ENCODE measurements at places on chromosomes 11 and 22. TPM values are rescaled to one million over a fixed set of nuclear protein-coding genes. Genes with fewer than 3 reads are reported as not detected.

H19 gene
- total RNA-seq: 0.62 TPM

RIMBP3C gene
- total RNA-seq: 0.70 TPM

GRCh38 chr22:19776433-19777031, 16.0 kb downstream of the TBX1 start:
- DNase-seq: no peak

DNA sequence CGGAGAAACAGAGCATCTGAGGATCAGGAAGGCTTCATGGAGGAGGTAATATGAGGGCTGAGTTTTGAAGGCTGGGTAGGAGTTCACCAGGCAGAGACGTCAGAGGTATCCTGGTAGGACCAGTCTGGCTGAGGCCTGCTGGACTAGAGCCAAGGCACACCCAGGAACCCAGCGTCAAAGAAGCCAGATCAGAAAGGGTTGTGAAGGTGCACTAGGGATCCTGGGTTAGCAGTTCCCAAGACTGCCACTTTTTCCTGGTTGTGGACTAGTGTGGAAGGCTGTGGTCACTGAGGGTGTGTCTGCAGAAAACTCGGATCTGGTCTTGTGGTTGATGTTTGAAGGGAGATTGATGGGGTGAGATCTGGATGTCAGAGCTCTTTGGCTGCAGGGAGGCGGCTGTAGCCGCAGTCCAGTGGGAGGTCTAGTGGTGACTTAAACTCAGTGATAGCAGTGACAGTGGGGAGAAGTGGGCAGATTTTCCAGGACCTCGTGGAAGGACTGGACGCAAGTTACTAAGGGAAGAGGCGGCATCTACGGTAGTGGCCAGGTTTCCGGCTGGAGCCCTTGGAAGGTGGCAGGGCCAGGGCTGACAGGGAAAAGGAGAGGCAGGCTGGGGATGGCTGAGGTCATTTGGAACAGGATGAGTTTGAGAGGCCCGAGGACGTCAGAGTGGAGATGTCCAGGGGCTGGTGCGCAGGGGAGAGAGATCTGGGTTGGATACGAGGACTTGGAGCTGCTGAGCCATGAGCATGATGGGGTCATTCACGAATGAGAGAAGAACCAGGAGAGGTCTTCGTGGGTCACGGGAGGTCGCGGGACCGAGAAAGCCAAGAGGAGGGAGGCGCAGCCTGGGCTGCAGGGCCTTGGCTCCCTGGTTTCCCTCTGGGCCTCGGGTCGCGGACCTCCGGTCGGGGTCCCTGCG, 10.9 kb downstream of the RELA start:
- no peak for DNase-seq

GRCh38 chr11:61125310-61125684, 23.0 kb downstream of the CD5 start:
- DNase-seq: no peak

- peak; percentile 19 for DNase-seq
Measured at GRCh38 chr11:58788355-58789023, 56.0 kb downstream of the GLYATL2 start.

PRR33 gene
- not detected for total RNA-seq

DNA sequence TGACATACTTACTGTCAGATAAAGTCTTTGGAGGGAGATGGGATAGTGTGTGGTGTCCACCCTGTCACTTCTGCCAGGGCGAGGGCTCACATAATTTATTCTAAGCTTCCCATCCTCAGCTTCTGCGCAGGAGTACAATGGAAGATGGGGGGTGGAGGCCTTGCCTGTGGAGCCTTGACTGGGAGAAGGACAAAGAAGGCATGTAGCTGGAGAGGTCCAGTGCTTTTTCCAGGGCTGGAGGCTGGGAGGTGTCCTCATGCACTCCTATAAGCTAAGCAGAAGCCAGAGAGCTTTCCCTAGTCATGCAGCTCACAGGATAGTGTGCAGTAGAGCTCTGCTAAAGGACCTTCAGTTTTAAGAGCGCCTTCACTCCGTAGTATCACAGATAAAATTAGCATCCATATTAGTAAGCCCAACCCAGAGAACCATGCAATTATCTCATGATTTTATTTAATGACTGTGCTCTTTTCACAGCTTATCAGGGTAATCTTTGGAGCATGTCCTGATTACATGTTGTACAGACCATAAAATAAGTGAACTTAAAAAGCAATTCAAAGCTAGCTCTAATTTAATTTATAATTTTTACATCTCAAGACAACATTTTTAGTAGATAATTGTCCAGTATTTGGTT, 148.3 kb downstream of the TEAD1 start:
- DNase-seq: no peak

DNA sequence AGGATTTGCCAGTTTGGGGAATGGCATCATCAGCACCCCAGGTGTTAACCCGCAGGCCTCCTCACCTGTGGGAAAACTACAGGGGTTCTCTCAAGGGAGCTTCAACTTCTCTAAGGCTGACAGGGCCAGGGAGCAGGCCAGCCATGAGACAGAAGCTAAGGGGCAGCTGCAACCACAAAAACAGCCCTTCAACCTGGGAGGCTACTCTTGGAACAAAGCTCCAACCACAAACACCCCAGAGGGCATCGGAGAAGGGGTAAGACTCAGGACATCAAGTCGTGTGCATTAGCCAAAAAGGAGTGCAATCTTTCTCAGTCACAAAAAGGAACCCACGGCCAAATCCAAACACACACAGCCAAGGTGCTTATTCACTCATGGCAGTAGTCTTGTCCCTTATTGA, 103.0 kb downstream of the PLEKHA7 start:
- DNase-seq: no peak

FADS3 gene
- 27.1 TPM for total RNA-seq

HDAC10 gene
- 15.7 TPM for total RNA-seq

SLC43A3 gene
- 9.7 TPM for total RNA-seq

- DNase-seq: no peak
Measured at GRCh38 chr11:112762707-112763090, 198.5 kb upstream of the NCAM1 start.

SCGB1A1 gene
- total RNA-seq: not detected

LMF2 gene
- 19.0 TPM for total RNA-seq

DNA sequence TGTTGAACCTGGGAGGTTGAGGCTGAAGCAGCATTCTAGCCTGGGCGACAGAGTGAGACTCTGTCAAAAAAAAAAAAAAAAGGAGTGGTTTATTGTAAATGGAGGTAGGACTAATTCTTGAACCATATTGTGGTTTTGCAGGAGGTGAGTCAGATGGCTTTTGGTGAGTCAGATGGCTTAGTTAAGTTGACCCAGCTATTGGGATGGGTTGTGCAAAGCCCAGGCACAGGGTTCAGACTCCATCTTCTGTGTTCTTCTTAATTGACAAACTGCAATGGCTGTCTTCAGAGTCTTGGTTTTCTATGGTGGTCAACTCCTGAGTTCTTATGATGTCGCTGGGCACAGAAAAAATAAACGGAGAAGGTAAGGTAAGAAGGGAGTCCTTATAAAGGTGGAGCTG, 182.7 kb downstream of the ADAMTS15 start:
- no peak for DNase-seq

DNA sequence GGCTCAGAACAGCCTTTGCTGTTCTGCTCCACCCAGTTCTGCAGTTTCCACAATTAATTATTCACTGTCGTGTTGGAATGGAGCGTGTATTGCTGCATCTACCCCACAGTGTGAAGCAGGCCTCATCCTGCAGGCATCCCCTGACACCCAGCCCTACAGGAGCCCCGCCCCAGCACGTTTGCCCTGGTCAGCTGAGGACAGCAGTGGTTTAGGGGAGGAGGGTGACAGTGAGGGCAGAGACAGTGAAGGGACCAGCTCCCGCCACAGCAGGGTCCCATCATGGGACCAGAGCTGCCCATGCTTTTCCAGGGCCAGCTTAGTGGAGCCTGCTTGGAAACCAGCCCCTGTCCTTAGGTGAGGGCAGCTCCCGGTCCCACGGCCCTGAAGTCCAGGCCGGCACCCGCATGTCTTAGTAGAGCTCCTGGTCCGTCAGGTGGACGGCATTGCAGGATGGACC, 273.0 kb downstream of the TBC1D22A start:
- DNase-seq: no peak

GRCh38 chr11:69962152-69962551, 116.0 kb upstream of the ANO1 start:
- DNase-seq: no peak
